ENCODE measurements at places on chromosomes 6 and 20.
A peak's percentile ranks its signal among the peaks of the same experiment; 100 is the strongest.

DNA sequence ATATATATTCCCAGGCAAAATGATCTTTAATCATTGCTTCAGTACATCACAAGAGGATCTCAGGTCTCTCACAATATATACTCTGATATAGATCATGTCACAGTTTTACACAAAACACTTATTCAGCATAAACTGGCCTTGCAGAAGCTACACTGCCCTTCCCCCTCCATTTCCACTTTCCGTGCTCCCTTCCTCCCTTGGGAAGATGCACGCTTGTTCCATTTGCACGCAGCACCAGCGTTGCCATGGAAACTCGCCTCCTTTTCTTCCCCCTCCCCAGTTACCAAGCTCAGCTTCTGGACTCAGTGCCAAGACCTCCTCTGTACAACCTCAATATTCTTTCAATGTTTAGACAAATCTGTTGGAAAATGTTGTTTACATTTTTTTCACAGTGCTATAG, 154.6 kb downstream of the RFPL4B start:
- DNase-seq: no peak

GRCh38 chr6:41274256-41274655, 12.2 kb downstream of the TREM1 start:
- DNase-seq: no peak

DNA sequence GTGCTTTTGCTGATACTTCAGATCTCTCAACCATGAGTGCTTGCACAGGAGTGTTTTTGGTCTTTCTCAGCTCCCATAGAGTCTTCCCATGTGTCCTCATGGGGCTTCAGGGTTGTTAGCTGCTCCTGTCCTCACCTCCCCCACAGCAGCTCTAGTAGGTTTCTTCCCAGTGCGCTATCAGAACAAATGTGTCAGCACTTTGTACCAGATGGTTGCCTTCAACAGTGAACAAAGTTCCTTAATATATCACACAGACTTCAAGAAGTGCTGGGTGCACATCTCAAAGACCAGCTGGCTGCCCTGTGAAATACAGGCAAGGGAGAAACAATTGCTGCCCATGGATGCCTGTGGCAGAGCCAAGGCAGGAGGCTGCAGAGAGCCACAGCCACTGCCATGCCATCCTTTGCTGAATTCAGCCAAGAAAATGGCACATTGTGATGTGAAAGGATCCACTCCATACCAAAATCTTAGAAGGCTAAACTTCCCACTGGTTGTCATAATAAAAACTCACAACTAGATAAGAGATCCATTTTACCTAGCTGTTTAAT, 471.3 kb downstream of the C6orf118 start:
- no peak for DNase-seq

DNA sequence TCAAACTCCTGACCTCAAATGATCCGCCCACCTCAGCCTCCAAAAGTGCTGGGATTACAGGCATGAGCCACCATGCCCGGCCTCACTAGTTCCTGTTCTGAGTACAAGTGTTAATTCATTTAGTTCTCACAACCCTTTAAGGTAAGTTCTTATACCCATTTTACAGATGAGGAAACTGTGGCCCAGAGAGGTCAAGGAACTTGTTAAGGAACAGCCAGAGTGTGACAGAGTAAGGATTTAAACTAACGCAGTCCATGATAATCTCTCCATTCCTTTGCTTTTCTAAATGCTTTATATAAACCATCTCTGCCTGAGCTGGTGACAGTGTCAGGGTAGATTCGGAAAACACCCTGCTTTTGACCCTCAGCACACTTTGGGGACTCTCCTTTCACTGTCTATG, 13.3 kb downstream of the FITM2 start:
- no peak for DNase-seq

DNA sequence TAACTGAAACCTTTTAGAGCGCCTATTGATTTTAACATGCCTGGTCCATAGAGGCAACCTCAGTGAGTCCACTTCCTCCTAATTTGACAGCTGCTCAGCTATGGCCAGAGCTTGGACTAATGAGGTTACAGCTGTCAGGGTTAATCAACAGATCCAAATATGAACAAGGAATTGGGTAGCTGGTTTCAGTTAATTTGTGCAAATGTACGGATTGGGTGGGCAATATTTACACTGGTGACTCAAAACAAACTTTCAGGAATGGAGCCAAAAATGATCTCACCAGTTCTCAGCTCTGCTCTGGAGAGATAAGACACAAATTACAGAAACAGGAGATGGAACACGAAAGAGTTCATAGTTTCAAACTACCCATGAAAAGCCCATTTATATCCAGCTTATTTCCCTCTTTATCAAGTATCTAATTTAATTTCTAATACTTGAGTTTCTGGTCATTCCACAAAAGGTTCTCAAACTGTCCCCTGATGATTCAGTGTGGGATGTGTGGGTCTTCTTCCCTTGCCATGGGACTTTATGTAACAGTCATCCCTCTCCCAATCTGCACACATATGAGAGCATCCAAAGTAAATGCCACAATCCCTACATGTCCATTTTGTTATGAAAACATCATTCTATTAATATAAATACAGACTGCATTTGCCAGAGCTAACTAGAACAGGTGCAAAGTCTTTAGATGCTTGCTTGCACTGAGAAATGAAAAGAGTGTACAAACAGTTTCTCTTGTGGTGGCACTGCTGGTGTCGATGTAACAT, 149.9 kb downstream of the RPS12 start:
- no peak for DNase-seq

GRCh38 chr20:35648836-35649235, 15.9 kb downstream of the CPNE1 start:
- DNase-seq: no peak

DNA sequence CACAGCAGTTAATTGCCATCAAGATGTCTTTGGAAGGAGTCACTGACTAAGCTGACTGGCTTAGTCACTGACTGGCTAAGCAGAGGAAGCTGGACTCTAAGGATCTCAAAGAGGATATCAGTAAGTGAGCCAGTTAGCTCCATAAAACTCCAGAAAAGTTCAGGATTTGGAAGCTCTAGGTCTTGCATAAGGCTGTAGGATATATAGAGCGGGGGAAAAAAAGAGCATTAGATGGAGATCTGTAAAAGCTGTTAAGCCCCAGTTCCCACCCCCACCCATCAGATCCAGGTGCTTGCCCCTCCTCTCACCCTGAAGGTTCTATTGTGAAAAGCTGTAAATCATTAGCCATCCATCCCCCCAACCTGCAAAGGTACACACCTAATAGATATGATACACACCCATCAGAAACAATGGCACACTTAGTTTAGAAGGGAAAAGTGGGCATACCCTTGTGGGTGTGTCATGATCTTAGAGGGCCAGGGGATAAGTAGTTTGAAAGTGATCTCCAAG, 32.2 kb downstream of the CARMIL1 start:
- no peak for DNase-seq

DNA sequence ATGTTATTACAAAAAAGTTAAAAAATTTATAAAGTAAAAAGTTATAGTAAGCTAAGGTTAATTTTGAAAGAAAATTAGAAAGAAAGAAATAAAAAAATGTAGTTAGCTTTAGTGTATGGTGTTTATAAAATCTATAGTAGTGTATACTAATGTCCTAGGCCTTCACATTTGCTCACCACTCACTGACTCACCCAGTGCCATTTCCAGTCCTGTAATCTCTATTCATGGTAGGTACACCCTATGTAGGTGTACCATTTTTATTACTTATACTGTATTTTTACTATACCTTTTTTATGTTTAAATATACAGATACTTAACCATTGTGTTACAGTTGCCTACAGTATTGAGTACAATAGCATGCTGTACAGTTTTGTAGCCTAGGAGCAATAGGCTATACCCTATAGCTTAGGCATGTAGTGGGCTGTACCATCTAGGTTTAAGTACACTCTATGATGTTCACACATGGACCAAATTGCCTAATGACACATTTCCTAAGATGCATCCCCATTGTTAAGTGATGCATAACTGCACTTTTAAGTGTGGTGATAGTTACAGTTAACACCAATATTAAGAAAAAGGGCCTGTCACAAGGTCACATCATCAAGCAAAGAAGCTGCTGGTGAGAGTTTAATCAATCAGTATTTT, 8.0 kb downstream of the CD2AP start:
- no peak for DNase-seq

GRCh38 chr20:57964011-57964862, 254.4 kb upstream of the PMEPA1 start:
- no peak for DNase-seq

DNA sequence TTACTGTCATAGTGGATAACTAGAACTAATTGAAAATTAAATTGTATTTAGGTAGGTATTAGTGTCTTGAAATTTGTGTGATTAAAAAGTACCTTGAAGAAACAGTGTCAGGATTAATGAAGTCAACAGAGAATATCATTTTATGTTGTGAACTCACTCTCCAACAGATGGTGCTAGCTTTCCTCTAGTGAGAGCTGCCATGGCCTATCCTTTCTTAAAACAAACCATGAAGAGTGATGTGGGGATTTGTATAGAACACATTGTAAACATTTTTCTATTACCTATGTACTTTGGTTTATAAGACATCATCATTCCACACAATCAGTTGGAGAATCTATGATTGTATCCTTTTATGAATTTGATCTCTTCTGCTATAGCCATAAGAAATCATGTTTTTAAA, 4.8 kb upstream of the SRSF12 start:
- no peak for DNase-seq

DNA sequence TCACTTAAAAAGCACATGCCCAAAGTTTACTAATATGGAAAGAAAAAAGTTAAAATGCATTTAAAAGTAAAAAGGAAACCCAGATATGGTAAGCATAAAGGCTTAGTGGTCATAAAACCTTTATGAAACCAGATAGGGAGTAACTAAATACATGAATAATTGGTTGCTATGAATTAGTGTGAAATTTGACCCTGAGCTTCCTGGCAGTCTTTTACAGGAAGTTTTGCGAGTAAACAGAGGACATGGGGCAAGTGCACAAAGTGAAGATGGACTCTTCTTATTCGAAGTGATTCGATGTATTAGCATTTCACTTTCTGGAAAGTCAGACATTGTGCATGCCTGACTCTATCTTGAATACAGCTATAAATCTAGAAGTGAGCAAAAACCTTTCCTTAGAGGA, 90.9 kb upstream of the MLIP start:
- DNase-seq: no peak

GRCh38 chr6:90414352-90414751, 117.7 kb upstream of the BACH2 start:
- no peak for DNase-seq

GRCh38 chr6:159739341-159739740, 12.0 kb downstream of the WTAP start:
- DNase-seq: no peak

DNA sequence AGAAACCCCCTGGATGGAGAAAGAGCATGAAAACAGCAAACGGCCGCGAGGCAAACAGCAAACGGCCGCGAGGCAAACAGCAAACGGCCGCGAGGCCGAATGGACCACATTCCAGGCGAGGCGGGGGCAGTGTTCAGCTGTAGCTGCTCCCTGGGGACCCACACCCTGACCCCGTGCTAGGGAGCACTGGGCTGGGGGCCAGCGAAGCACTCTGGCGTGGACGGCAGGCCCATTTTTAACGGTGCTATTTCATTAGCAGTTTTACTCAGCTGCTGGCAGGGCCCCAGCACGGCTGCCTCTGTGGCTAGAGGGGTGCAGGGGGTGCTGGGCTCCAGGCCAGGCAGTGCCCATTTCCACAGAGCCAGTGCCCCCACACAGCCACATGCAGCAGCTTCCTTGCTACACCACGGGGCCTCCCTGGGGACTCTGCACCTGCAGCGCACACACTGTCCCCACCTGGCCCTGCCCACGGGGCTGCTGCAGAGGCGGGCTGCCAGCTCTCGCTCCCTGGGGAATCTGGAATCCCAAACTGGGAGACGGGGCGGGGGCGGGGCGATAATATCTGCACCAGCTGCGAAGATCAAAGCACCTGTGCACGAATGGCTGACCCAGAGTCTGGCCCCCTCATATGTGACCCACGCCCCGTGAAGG, 35.6 kb upstream of the SLCO4A1 start:
- DNase-seq: no peak

DNA sequence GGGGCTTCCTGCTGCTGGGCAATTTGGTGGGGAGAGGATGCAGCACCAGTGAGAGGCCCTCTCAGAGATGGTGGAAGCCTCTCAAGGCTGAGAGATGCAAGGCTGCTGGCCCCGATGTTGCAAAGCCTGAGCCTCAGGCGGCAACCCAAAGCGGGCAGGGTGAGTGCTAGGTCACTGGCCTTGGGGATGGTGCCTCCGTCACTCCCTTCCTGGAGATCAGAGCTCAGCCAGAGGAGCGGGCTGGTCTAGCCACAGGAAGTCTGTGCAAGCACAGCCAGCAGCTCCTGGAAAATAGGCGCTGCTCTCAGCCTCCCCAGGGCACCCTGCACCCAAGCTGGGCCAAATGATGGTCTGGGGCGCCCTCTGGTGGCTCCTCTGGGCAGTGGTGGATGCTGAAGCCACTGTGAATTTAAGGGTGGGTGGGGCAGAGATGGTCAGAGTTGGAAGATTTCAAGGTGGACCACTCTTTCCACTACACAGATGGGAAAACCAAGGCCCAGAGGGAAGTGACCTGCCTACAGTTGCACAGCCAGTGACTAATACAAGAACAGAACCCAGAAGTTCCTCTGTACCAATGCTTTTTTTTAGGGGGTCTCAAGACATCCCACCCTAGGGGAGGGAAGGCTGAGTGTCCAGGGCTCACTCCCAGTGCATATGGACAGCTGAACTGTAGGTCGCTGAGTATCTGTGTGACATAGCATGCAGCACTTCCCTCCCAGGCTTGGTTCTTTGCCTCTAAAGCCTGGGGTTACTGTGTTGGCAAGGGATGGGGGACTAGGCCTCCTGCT, 20.8 kb downstream of the C20orf203 start:
- DNase-seq: peak; percentile 93

- DNase-seq: peak; percentile 45
Measured at GRCh38 chr20:53903652-53903987, 166.8 kb downstream of the BCAS1 start.
